ENCODE measurements at places on chromosomes 2 and 18.

- no peak for DNase-seq
These were observed 112.8 kb upstream of the MAP4K3 start for GRCh38 chr2:39549718-39550464.

- no peak for DNase-seq
These were observed 287.6 kb upstream of the ZNF521 start for GRCh38 chr18:25639596-25639995.

GRCh38 chr2:111200333-111200881, 79.7 kb downstream of the BCL2L11 start:
- DNase-seq: no peak

DNA sequence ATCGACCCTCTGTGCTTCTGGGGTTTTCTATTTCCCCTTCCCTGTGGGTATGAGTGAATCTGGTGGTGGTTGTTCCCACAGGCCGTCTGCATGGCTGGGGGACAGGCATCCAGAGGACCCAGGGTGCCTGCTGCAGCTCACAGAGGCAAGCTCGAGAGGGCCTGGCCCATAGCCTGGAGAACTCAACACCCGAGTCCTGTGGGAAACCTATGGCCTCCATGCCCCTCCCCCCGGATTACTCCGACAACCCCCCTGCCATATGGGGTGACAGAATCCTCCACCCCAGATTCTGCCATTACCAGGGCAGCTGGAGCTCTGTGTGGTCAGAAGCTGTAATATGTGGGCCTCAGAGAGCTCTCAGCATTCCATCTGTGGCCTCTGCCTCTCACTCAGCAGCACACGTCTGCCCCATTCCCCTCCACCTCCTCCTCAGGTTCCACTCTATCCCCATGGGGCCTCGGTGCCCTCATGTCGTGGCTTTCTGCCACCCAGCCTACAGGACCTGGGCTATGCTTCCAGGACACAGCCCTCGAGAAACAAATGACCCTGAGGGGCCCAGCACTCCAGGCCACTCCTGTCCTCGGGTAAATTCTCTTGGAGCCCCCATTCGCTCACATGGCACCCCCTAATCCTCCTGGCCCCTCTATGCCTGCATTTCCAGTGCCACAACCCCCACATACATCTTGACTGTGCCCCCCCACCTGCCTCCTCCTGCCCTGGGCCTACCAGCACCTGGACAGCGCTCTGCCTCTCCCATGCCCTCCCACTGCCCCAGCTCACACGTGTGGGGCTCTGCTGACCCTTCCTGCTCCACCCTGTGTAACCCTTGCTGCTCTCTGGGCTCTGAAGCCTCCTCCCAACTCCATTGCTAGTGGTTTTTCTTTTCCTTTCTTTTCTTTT, 3.6 kb downstream of the MZT2A start:
- DNase-seq: no peak

DNA sequence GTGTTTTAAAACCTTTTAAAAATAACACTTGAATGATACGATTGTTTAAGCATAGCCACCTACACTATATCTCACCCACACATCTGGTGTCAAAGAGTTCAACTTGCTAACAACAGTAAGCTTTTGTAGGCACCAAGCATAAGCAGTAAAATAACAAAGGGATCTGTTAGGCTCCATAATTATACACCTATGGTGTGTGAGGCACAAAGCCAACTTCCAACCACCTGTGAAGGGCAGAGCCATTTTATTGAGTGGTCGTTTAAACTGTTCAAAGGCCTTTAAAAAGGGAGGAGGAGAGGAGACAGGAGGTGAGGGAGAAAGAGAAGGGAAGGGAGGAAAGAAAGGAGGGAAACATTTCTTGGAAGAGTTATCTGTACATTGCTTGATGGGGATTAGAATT, 27.9 kb downstream of the NEMP2 start:
- DNase-seq: no peak

GRCh38 chr18:58267493-58267892, 223.5 kb downstream of the NEDD4L start:
- no peak for DNase-seq

DNA sequence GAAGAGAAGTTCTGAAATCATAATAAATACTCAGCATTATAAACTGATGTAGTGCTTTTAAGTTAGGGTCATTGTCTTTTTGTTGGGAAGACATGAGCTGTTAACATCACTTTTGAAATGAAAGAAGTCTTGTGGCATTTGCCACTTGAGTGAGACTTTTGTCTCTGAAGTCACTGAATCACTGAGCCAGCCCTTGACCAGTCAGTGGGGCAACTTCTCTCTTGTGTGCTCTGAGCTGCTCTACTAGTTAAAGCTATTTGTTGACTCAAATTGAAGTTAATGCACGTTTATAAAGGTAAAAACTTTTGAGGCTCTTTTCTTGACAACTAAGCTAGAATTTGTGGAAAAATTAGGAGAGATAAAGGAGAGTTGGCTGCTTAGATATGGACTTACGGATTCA, 6.7 kb downstream of the WDR43 start:
- no peak for DNase-seq

- DNase-seq: no peak
These were observed 7.9 kb upstream of the SIGLEC15 start for GRCh38 chr18:45817543-45817942.

GRCh38 chr2:3611589-3611988, 16.7 kb downstream of the COLEC11 start:
- DNase-seq: no peak

GRCh38 chr2:45892757-45893156, 241.3 kb downstream of the PRKCE start:
- DNase-seq: no peak

- DNase-seq: no peak
These were observed 228.2 kb downstream of the DOK6 start for GRCh38 chr18:69628774-69629359.

DNA sequence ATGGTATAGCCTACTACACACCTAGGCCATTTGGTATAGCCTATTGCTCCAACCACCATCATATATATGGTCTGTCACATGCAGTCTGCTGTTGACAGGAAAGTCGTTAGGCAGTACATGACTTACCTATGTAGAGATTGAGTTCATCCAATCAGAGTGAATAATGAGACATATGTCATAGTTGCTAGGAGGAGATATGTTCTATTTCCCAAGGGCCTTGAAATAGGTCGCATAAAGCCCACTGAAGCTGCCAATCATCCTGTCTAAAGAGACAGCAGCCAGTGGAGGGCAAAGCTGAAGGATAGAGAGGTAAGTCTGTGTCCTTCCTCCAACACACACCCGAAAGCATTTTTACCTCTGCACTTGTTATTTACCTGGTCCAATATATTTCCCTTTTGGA, 263.4 kb downstream of the PTPRM start:
- DNase-seq: no peak
